ENCODE measurements at places on chromosomes 4 and X.
A peak's percentile ranks its signal among the peaks of the same experiment; 100 is the strongest.

DNA sequence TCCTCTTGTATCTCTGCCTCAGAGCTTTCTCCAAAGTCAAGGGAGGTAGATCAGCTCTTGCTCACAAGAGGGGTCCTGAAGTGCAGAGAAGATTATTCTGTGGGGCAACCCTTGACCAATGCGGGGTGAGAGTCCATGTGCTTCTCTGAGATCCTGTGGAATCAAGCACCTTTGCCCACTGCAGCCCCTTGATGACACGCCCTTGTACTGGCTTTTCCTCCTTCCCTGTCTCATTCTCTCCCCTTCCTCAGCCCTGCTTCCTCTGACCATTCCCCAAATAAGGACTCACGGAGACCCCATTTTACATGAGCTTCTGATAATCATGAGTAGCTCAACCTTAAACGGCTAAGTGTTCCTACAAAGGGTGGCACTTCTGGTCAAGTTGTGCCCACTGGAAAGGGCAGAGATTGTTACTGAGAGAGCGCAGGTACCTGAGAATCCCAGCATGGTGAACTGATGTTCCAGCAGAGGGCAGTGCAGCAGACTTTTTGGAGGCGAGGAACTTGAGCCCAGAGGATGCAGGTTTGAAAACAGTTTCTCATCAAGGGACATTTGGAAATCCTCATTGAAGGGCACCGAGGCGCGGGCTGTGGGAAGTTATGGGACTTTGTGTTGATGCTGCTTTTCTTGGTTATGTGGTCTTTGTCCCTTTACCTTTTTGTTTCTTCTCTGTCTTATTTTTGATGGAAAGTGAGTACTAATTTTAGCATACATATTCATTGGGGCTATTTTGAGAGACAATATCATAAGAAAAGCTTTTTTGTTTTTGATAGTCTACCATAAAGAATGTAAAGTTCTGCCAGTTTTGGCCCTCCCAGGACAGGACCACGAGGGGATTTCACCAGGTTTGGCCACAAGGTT lies 201.3 kb downstream of the RBM46 start:
- DNase-seq, result no peak

- DNase-seq, result no peak
These were observed 548 bp downstream of the TMEM164 start for GRCh38 chrX:110003167-110004156.

DNA sequence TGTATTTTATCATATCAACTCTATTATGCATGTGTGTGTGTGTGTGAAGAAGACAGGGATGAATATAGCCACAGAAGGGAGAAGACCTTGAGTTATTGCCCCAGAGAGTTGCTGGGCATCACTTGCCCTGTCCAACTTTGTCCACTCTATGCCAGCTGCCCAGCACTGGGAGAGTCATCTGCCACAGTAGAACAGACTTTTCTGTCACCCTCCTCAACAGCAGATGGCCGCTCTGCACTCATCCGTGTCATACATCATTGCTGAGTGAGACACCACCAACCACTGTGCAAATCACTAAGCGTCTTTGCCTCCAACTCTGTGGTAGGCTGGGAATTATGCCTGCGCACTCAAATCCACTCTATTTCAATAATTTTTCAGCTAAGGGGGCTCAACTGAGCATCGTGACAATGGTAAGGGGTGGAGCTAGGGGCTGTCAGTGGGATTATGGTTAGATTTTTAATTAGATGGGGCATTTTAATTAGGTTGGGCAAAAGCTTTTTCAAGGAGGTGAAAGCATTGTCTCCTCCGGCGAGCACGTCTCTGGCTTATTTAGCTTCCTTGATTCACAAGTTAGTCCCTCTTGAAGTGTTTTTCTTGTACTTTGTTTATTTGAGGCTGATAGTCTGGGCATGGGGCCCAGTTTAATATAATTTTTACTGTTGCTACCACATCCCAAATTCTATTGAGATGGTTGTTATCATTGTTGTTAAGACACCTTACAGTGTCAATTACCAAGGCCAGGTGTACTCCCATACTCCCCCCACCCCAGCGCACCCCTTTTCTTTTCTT lies 100.1 kb upstream of the KLF3 start:
- no peak for DNase-seq

GRCh38 chrX:115452251-115452650 lies 108.7 kb upstream of the PLS3 start:
- DNase-seq, result no peak

DNA sequence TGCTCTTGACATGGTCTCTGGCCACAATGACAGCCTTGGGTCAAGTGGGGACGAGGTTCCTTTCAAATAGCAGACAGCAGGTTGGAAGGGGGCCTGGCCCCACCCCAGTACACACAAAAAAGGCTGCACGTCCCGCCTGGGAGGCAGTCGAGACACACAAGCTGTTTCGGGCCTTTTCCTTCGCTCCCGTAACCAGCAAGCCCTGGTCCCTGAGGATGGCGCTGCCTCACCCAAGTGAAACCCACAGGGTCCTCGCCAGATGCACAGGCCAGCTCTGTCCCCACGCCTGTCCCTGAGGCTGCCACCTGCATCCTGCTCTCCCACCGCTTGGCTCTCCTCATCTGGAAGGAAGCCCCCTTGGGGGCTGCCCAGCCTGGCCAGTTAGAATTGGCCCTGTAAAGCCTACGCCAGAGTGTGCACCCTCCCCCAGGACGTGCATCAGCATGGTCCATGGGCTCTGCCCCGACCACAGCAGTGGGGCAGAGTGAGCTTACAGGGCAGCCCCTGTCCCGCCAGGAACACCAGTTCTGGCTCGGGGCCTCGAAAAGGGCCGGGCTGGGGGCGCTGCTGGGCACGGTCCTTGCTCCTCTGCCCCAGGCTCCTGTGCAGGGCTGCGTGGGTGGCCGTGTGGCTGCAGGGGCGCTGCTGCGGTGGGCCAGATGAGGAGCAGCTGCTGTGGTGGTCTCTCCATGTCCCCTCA lies 2.0 kb downstream of the CPLX1 start:
- DNase-seq, result no peak

DNA sequence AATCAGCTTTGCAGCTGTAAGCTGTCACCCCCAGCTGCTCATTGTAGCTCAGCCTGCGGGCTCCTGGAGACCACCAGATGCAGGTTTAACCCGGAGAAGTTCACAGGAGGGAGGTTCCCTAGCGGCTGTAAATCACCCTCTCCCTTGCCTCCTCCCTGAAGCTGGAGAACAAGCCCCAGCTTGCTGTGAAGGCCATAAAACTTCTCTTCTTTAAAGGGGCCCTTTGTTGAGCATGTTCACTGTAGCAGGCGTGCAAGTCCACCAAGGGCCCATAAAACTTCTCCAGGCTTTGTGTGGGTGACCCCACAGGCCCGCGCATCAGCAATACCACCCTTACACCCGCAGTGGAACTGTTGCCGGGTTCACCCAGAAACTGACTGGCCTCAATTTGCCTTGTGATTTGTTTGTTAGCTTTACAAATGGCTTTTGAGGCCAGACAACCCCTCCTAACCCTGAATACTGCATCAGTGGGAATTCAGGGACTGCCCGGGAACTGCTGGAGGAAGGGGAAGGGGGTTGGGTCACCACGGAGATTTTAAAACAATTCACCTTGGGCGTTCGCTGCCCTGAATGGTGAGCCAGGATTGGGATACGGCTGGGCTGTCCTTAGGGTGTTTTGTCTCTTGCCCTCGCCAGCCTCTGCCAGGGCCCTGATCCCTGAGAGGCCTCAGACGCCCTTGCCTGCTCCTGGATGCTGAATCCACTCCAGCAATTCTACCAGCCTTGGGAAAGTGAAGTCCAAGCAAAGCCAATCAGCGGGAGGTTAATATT lies 49.5 kb upstream of the ATP6AP2 start:
- DNase-seq, result no peak

DNA sequence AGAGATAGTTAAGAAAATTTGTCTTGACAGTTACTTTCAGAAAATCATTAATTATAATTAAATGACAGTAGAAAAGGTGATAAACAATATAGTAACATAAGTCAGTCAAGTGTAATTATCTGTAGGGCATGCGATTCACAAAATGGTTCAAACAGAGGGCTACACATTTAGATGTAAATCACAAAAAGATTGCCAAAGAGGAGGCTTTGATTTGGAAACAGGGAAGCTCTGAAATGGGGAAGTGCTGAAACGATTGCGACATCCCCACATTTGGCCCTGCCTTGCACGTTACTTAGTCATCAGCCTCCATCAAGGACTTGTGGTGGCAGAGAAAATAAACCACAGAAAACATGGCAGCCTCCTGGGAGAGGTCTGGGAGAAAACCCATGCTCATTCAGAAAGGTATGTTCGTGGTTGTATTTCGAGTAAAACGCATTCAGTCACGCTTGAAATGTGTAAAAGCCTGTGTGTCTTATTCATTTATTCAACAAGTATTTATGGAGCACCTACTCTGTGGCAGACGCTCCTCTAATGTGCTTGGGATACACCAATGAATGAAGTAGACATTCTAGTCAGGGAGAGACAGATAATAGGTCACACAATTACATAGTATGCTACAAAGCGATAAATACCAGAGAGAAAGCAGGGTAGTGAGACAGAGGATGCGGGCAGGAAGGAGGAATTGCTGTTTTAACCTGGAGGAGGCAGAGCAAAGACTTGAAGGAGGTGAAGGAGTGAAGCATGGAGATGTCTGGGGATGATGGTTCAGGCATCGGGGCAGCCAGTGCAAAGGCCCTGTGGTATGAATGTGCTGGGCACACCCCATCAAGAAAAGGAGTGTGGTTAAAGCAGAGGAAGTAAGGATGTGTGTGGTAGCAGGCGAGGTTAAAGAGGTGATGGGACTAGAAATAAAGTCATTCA lies 7.8 kb downstream of the RBM47 start:
- peak; percentile 44 for DNase-seq

- DNase-seq, result no peak
These were observed 262.0 kb downstream of the COL25A1 start for GRCh38 chr4:109040441-109040840.

DNA sequence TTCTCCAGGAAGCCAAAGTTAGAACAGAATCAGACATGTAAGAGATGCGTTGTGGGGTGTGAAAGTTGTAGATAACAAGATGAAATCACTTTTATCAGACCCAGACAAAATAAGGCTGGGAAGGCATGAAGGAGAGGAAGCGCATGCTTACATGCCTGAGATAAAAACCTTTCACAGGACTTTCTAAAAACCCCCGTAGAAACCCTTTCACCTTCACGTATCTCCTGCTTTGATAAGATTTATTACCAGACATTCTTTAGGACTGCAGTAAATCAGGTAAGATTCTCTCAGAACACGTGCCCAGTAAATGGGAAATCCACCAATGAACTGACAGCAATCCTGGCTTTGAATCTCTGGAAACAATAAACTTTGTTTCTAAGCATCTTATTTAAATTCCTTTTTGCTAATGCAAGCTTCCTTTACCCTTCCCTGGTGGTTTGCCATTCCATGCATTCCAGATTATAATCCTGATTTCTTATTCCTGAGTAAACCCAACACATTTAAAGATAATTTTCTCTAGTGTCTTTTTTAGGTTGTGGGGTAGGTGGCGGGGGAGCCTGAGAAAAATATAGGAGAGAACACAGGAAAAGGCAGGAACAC lies 254.6 kb upstream of the LDB2 start:
- no peak for DNase-seq

GRCh38 chr4:16159286-16159685 lies 67.0 kb downstream of the TAPT1 start:
- no peak for DNase-seq

- DNase-seq, result no peak
These were observed 48.1 kb upstream of the FAM9C start for GRCh38 chrX:13092455-13092941.

GRCh38 chr4:42331914-42332368 lies 65.3 kb upstream of the SHISA3 start:
- DNase-seq, result no peak

GRCh38 chr4:123701131-123701575 lies 304.6 kb downstream of the SPRY1 start:
- no peak for DNase-seq
